ENCODE measurements at places on chromosomes 2 and 18. TPM values are rescaled to one million over a fixed set of nuclear protein-coding genes. Genes with fewer than 3 reads are reported as not detected.

Gene ASAP2
- total RNA-seq, result 0.26 TPM

Gene NOTO
- total RNA-seq, result not detected

Gene C2orf72
- total RNA-seq, result 0.34 TPM

DNA sequence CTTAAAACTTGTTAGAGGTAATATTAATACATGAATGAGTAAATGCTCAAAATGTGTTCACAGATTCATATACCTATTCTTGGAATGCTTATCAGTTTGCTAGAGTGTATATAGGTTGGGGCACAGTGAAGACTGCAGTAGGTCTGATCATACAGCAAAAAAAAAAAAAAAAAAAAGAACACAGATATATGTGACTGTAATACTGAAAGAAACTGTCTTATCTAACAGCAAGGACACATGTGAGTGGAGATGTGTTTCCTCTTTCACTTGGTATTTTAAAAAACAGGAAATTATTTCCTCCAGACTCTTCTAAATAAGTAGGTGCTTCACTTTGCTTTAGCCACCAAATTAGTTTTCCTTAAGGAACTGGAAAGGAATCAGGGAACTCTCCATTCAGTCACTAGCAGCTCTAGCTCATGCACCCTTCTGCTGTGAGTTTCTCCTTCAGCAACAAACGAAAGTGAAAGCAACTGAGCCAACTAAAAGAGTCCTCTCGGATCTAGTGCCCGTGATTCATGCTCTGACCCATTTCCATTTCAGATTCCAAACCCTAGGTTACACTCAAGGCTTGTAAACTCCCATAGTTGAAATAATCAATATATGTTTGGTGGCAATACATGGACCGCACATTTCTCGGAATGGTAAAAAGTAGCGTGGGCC is 98.5 kb downstream of the DSEL start:
- DNase-seq, result peak; percentile 22

DNA sequence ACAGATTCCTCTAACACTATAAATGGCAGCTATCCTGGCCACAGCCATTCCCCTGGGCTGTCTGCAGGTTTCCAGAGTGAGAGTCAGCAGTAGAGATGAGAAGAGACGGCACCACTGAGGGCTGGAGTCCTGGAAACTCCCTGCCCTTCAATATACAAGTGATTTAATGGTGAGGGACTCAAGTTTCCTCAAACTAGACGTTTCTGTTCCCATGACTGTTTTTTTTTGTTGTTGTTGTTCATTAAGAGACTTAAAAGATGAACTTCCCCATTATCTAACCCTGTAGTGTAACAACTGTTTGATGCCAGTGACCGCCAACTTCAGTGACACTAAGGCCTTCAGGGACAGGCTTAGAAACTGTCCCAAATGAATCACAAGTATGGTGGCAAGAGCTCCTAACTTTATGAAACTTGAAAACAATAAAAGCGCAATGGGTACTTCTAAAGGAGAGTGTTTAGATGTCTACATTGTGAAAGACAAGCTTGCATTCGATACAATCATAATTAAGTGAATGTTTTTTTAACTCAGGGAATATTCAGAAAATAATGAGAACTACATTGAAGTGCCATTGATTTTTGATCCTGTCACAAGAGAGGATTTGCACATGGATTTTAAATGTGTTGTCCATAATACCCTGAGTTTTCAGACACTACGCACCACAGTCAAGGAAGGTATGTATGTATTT is 34.0 kb downstream of the IL1R2 start:
- DNase-seq, result no peak

- no peak for DNase-seq
Measured at GRCh38 chr2:111896576-111896975, 1.8 kb upstream of the MERTK start.

Gene PROKR1
- not detected for total RNA-seq

DNA sequence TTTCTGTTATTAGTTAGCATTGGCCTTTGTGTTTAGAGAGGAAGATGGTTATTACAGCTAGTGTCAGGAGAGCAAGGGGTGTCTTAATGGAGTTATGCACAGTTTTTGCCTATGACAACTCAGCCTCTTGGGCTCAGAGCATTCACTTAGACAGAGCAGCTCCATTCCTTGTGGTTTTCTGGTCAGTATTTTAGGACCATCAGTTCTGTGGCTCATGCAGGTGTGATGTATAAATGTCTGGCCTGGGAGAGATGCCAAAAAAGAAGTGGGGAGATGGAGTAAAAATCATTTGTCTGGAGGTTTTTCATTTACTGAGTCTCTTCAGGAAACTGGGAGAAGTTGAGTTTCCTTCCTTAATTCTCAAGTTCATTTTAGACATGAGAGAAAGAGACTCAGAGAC is 79.7 kb downstream of the PRKCE start:
- no peak for DNase-seq

DNA sequence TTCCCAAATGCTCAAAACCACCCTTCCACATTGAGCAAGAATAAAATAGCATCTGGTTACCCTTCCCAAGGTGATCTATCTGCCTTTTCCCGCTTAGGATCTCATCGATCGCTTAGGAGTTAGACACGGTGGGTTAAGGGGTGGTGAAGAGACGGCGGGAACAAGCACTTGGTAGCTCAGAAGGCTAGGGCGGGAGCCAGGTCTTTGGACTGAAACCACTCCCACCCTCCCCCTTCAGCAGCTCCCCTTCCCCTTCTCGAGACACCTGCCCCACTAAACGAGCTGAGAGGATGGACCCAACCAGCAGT is 513 bp downstream of the THOC1 start:
- no peak for DNase-seq

DNA sequence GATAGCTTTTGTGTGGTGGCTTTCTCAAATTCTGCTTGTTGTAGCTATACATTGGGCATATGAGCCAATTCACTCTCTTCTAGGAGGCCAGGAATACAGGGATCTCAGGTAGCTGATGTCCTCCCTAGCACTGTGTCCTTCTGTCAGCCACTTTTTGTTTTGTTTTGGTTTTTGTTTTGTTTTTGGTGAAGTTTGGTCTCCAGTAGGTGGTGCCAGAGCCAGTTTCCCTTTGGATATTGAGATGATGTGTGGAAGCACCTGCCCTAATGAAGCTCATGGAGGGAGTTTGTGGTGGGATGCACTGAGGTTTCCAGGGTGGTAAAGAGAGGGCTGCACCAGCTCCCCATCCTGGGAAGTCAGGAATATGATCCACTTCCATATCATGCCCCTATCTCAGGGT is 100.5 kb upstream of the VWC2L start:
- no peak for DNase-seq

Gene CIB4
- not detected for total RNA-seq

Data from activated CD4-positive, alpha-beta memory T cell treated with anti-CD3 and anti-CD28 coated beads for 36 hours (primary cell).